ENCODE measurements at places on chromosomes 11 and 22. TPM values are rescaled to one million over a fixed set of nuclear protein-coding genes. Genes with fewer than 3 reads are reported as not detected.

MUC5AC gene
- not detected for total RNA-seq

APOBEC3G gene
- 2.2 TPM for total RNA-seq

MRPL23 gene
- 85.0 TPM for total RNA-seq

C11orf91 gene
- total RNA-seq: 1.4 TPM

MAPK12 gene
- 32.5 TPM for total RNA-seq

CCDC73 gene
- total RNA-seq: not detected

KCNJ5 gene
- 12.1 TPM for total RNA-seq

Data from cardiac septum (tissue), 1 donor.